ENCODE measurements at places on chromosomes 13 and 19. TPM values are rescaled to one million over a fixed set of nuclear protein-coding genes. Genes with fewer than 3 reads are reported as not detected.

Gene PSG5
- not detected for total RNA-seq

Gene CNFN
- not detected for total RNA-seq

Gene ZNF626
- total RNA-seq = 3.0 TPM

Gene MCEMP1
- not detected for total RNA-seq
